ENCODE measurements at places on chromosomes 7 and 10.
A peak's percentile ranks its signal among the peaks of the same experiment; 100 is the strongest.

DNA sequence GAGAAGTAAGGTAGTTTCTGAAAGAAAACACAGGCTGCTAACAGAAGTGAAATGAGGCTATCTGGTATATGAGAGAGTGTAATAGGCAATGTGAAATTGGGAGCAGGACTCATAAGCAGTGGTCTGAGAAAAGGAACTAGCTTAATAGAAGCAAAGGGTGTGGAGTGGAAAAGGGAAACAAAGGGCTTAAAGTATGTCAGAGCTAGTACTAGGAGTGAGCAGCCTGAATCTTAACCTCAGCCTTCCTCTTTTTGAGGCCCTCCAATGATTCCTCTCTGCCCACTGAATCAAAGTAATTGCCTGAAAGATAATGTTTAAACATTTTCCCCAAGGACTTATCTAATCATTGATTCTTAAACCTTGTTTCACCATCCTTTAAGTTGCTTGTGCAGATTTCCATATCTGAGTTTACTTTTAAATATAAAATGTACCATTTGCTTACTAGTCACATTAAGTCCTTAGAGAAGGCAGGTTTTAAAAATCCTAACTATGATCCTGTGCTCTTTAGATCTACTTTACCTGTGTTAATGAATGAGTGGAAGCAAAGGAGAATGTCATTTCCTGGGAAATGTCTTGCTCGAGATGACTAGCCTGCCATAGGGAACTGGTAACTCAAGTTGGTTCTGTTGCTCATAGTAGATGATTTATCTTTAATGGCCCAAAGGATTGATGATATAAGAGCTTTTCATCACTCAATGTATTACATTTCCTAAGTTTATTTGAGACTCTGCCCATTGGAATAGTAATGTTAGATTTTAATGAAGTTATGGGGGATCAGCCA, 155.0 kb downstream of the SKAP2 start:
- DNase-seq = no peak

DNA sequence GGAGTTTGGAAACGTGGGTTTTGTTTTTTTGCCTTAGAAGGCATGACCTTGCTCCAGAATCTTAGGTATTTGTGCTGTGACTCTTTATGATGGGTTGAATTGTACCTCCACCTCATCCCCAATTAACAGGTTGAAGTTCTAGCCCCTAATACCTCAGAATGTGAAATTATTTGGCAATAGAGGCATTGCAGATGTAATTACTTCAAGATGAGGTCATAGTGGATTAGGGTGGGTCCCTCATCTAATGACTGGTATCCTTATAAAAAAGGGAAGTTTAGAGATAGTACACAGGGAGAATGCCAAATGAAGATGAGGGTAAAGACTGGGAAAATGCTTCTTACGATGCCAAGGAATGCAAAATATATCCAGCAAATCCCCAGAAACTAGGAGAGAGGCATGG, 3.0 kb upstream of the FAM200A start:
- no peak for DNase-seq

DNA sequence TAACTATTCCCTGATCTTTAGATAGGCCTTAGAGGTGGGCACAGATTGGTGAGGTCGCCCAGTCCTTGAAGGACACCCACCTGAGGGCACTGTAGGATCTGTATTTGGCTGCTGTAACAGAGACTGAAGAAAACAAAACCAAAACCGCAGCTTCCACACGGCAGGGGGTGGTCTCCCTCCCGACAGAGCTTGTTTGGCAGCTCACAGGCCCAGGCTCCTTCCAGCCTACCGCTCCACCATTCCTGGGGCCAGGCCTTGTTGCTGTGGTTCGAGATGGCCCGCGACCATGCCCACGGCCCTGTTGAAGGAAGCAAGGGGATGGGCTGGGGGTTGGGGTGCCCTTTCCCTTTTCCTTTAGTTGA, 30.4 kb downstream of the ZNF783 start:
- no peak for DNase-seq

DNA sequence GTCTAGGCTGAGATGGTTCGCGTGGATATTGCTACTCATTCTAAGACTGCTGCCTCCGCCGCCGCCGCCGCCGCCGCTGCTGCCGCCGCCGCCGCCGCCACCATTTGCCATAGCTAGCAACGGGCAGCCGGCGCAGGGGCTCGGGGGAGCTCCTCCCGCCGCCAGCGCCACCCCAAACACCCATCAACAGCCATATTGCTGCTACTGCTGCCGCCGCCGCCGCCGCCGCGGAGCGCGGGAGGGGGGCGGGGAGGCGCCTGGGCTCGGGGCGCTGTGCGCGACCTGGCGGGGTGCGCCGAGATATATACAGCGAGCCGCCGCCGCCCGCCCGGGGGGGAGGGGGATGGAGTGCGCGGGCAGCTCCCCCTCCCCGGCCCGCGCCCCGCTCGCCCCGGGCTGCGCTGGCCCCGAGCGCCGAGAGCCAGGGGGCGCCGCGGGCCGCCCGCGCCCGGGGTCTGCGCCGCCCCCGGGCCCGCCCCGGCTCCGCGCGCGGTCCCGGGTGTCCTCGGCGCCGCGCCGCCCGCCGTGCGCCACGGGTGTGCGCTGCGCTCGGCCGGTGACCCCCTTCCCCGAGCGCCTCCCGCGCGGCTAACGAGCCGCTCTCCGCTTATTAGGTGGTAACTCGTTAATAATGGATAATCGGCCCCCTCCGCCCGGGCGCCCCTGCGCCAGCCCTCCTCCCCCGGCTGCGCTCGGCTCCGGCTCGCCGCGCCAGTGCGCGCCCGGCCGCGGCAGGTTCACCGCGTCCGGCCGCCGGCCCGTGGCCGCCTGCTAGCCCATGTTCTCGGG, at the start of gene KCNMA1:
Gene KCNMA1, minus strand, starts transcription at position 277 of the 789 bp plus-strand sequence.
- DNase-seq = no peak

GRCh38 chr7:64581926-64582894, 19.3 kb upstream of the ZNF680 start:
- DNase-seq = no peak

DNA sequence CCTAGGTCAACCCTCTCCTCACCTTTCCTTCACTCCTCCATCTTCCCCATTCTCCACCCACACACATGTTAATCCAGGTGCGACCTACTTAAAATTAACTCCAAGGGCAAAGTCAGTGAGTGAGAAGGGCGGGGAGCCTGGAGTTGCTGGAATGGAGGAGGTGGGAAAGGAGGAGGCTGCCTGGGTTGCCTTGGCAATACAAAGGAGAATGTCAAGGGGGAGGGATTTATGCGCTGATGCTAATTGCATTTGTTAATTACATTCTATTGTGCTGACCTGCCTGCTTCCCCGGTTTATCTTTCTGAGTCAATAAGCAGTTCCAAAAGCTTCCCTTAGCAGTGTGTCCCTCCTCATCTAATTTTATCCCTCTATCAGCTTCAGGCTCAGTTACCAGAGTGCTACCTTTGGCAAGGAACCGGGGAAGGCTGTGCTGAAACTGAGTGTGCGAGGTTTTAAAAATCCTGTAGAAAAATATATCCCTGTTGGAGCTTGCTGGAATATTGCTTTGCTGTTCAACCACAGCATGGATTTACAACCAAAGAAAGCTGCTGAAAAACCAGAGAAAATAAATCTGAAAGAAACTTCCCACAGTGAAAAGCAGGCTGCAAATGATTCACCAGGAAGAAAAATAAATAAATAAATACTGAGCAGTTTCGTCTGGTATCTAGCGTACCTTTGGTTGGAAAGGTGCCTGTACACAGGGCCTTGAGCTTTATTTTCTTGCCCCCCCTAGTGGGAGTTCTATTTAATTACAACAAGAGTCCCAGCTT, 113.2 kb upstream of the DGKB start:
- peak; percentile 89 for DNase-seq

DNA sequence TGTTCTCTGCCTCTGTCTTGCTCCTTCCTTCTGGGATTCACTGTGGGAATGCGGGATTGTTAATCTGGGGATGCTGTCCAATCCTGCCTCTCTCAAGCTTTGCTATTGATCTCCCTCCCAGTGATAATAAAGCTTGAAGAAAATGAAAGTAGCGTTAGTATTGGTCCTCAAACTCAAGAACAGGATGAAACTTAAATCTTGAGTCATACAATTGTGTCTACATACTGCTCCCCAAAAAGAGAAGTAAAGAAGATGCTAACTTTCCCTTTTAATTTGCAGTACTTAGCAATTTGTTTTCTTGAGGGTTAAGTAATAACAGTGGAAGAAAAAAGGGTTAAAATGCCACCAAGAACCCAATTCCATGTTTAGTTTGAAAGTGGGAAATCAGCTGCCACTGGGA, 13.6 kb downstream of the CFTR start:
- no peak for DNase-seq

GRCh38 chr7:120856621-120857352, 1.2 kb downstream of the TSPAN12 start:
- DNase-seq = peak; percentile 67

GRCh38 chr10:117360994-117361667, 14.1 kb downstream of the PDZD8 start:
- DNase-seq = no peak

GRCh38 chr10:123537188-123537961, 128.8 kb upstream of the GPR26 start:
- no peak for DNase-seq

GRCh38 chr7:18473119-18473518, 22.4 kb upstream of the HDAC9 start:
- no peak for DNase-seq

GRCh38 chr10:130392031-130392430, 255.8 kb downstream of the GLRX3 start:
- no peak for DNase-seq

DNA sequence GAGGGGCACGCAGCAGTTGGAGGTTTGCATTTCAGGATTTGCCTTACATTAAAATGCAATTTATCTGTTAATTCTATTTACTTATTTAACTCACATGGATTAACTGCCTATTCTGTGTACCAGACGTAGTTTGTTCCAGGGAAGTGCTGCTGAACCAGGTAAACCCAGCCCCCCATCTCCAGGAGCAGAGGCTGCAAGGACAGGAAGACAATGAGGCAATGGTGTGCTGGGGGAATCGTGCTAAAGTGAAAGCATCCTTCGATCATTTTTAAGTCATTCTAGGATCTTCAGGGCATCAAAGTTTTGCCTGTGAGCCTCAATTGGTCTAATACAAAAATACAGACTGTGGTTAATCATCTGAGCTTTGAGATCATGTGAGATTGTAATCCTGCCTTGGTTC, 166.4 kb downstream of the DNAJB6 start:
- DNase-seq = no peak

GRCh38 chr10:85927952-85928665, 438.5 kb downstream of the GRID1 start:
- peak; percentile 7 for DNase-seq

GRCh38 chr7:117711556-117711955, 161.7 kb downstream of the CTTNBP2 start:
- DNase-seq = no peak

DNA sequence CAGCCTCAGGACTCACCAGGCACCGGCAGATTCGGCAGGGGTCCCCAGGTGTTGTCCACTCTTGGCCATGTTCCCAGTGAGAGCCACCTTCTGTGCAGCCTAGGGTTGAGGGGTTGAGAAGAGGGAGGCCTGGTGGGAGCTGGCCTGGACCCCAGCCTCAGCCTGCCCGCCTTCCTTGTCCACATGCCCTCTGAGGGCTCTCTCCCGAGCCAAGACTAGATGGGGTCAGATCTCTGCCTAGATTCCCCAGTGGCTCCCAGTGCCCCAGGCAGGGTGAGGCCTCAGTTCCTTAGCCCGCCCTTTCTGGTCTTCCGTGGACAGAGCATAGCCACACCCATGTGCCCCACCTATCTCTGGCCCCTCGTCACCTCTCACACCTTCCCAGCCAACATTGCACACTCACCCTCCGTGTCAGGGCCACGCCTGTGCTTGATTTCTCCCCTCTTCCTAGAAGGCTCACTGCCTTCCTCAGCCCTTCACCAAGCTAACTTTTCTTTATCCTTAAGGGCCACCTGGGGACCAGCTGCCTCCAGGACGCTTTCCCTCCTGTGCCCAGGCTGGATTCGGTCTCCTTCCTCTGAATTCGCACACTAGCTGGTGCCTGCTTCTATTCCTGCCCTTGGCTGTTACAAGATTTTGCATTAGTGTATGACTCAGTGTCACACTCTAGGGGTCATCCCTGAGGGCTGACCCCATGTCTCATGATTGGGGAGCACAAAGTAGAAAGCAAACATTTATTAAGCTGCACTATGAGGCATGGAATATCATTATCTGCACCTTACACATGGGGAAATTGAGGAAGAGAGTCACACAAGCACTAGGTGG, 7.5 kb downstream of the KCP start:
- peak; percentile 68 for DNase-seq

- no peak for DNase-seq
Measured at GRCh38 chr10:129658376-129659072, 191.5 kb downstream of the MGMT start.

DNA sequence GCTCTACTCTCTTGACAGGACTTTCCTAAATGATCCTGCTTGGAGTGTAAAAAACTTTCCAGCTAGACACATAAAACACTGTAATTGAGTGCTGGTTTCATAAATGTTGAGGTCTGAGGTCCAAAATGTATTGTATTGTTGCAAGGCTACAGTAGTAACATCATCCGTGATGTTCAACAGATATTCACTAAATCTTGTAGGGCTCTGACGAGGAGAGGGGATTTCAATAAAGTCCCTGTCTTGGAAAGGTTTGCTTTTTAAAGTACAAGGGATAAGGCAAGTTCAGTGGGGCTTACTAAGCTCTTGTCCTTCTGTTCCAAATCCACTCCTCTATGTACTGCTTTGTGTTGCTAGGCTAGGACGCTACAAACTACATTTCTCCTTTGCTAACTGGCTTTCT, 48.9 kb downstream of the FHIP2A start:
- DNase-seq = no peak

DNA sequence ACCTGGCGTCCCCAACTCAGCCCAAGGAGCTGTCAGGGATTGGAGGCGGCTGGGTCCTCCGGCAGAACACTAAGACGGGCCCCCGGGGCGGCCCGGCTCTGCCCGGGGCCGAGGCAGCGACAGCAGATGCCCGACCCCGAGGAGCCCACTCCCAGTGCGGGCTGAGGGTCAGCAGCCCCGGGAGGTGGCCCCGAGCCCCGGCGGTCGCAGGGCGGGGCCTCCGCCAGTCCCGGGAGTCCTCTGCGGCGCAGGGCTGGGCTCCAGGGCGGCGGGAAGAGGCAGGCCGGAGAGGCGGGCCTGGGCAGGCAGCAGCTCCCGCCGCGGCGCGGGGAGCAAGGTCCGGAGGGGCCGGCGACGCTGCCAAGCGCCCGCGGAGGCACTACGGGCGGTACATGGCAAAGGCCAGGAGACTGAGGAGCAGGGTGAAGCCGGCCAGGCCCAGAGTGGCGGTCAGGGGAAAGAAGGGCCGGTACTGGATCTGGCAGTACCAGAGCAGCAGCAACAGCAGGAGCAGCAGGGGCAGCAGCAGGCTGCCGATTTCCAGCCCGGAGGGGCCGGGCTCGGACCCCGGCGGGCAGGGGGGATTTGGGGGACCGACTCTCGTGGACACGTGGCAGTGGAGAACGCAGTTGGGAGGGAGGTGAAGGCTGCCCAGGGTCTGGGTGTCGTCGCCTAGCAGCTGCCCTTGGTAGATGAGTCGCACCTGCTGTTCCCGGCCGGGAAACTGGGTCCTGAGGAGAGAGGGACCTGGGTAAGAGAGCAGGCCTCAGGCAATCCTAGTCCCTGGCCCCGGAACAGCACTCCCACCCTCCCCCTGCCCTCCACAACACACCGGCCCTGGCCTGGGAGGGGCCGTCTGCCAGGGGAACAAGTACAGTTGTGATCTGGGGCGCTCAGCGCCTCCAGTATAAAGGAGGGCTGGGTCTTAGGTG, 827 bp upstream of the FASTK start:
- DNase-seq = peak; percentile 34
